Uterine smooth muscle cell (primary cell): ENCODE measurements at places on chromosomes 5 and 9. TPM values are rescaled to one million over a fixed set of nuclear protein-coding genes. Genes with fewer than 3 reads are reported as not detected.

The FBP1 gene
- total RNA-seq: not detected in 2 replicates

The N4BP3 gene
- total RNA-seq: 0.89 and 1.1 TPM in 2 replicates

The GLE1 gene
- total RNA-seq: 31.9 and 42.6 TPM in 2 replicates

The SPRY4 gene
- total RNA-seq: 6.7 and 9.6 TPM in 2 replicates
